ENCODE measurements at places on chromosomes 3 and 15.

GRCh38 chr15:94586099-94586498 is 354.7 kb downstream of the MCTP2 start:
- no peak overlapping the region for H3K27ac ChIP-seq
- H3K4me1 ChIP-seq: peaks cover 27% of the 10 kb centered on the region
- H3K27me3 ChIP-seq: peaks cover 80% of the 10 kb centered on the region
- H3K4me3 ChIP-seq: peak overlapping the region; percentile 53

GRCh38 chr15:62394079-62394478 is 229.0 kb upstream of the C2CD4B start:
- H3K27me3 ChIP-seq: peaks cover 31% of the 10 kb centered on the region
- peaks cover 13% of the 10 kb centered on the region for H3K4me1 ChIP-seq
- H3K36me3 ChIP-seq: peaks cover 2% of the 10 kb centered on the region
- H3K4me3 ChIP-seq: no peak overlapping the region

DNA sequence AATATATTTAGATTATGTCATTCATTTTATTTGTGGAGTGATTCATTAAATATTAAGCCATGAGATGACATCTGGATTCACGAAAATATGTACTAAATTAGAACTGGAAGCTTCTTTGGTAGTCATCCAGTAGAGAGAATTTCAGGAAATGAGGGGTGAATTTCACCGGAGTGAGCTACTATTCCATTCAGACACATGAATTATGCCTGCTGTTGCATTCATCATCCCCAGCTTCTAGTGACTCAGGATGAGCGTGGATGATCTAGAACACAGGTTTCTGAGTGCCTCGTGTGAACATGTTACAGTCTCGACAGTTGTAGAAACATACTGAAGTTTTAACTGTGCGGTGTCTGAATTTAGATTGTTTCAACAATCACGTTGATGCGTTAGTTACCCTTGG is 42.9 kb upstream of the GABRG3 start:
- no peaks in the 10 kb centered on the region for H3K36me3 ChIP-seq
- H3K4me1 ChIP-seq: no peaks in the 10 kb centered on the region
- H3K27me3 ChIP-seq: no peaks in the 10 kb centered on the region
- no peak overlapping the region for H3K27ac ChIP-seq

- H3K27ac ChIP-seq: no peak overlapping the region
- H3K4me1 ChIP-seq: peaks cover 20% of the 10 kb centered on the region
- no peak overlapping the region for H3K4me3 ChIP-seq
- H3K27me3 ChIP-seq: no peaks in the 10 kb centered on the region
- DNase-seq: no peak
- peaks cover 13% of the 10 kb centered on the region for H3K36me3 ChIP-seq
These were observed 32.2 kb downstream of the ARMC8 start for GRCh38 chr3:138219255-138219654.

DNA sequence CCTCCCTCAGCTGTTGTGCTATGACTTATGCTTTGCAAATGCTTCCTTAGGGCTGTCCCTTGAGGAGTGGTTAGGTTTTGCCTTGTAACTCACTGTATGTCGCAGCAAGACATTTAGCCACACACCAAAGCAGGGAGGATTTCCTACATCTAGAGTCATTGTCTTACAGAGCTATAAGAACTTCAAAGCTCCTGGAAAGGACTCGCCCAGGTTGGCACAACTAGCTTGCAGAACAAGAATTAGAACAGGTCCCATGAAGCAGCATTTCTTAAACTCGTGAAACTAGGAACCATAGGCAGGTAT is 19.4 kb upstream of the ACAP2 start:
- H3K27me3 ChIP-seq: peaks cover 5% of the 10 kb centered on the region
- H3K4me3 ChIP-seq: no peak overlapping the region
- H3K27ac ChIP-seq: no peak overlapping the region
- H3K36me3 ChIP-seq: no peaks in the 10 kb centered on the region

DNA sequence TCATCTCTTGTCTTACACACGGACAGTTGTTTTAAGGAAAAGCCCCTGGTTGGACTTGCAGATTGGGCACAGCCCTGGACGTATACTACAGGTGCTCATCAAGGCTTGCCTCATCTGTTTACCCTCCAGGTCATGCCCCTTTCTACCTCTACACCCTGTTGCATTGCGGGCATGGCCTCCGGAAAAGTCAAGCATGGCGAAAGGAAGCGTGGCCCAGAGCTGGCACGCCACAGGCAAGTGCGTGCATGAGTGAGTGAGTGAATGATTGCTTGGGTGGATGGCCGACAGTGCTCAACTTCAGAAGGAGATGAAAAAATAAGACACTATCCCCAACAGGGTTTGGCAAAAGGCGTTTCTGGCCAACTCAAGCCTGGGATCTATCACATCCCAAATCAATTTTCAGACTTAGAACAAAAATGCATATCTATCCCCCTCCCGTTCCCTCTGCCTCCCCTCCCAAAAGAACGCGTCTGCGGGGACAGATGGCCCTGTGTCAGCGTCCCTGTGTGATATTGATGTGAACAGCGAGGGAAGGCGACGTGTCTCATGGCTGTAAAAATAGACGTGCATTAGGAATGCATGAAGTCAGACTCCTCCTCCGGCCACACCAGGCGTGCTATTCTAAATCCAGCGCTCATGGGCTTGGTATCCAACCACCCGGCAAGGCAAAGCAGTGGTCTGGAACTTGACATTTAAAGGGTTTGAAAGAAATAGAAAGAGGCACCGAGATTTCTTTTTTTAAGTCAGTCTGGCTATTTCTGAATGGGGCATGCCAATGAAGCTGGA is 96.0 kb downstream of the RPLP1 start:
- H3K36me3 ChIP-seq: no peaks in the 10 kb centered on the region
- DNase-seq: no peak
- no peak overlapping the region for H3K4me3 ChIP-seq
- no peak overlapping the region for H3K27ac ChIP-seq
- no peaks in the 10 kb centered on the region for H3K4me1 ChIP-seq
- H3K27me3 ChIP-seq: peaks cover 20% of the 10 kb centered on the region

- no peak for DNase-seq
- H3K4me3 ChIP-seq: no peak overlapping the region
- H3K4me1 ChIP-seq: no peaks in the 10 kb centered on the region
- no peaks in the 10 kb centered on the region for H3K36me3 ChIP-seq
These were observed 238.4 kb upstream of the PEX5L start for GRCh38 chr3:180275176-180275575.

DNA sequence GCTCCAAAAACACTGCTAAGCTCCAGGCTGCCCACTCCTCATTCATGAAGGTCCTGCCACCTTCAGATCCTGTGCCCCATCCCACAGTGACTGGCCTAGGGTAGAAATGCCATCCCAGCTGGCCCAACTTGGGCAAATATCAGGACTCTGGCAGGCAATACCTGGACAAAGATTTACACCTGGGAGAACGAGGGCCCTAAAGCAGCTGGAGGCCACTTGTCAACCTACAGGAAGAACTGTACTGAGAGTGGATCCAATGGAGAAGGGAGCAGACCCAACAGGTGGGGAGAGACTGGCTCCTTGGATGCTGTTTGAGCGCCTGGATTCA is 57.1 kb upstream of the GATA2 start:
- H3K27ac ChIP-seq: no peak overlapping the region
- no peak overlapping the region for H3K4me3 ChIP-seq
- H3K4me1 ChIP-seq: peaks cover 3% of the 10 kb centered on the region
- H3K27me3 ChIP-seq: peaks cover 30% of the 10 kb centered on the region

DNA sequence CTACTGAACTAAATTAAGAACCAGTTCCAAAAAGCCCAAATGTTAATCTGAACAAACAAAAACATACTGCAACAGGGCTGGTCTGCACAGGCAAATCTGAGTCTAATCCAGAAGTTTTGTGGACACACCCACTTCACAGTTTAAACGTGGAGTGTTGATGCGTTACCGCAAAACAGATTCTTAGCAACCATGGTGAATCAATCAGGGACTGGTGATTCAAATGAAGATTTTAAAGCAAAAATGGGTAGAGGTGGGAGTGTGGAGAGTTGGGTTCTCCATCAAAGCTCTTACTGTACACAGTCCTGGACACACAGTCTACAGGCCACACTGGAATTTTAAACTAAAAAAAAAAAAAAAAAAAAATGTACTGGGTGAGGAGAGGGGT is 5.2 kb downstream of the ANXA2 start:
- H3K27ac ChIP-seq: peak overlapping the region; percentile 63
- peaks cover 68% of the 10 kb centered on the region for H3K4me1 ChIP-seq
- H3K27me3 ChIP-seq: no peaks in the 10 kb centered on the region
- H3K36me3 ChIP-seq: peaks cover 65% of the 10 kb centered on the region
- peak overlapping the region; percentile 22 for H3K4me3 ChIP-seq

DNA sequence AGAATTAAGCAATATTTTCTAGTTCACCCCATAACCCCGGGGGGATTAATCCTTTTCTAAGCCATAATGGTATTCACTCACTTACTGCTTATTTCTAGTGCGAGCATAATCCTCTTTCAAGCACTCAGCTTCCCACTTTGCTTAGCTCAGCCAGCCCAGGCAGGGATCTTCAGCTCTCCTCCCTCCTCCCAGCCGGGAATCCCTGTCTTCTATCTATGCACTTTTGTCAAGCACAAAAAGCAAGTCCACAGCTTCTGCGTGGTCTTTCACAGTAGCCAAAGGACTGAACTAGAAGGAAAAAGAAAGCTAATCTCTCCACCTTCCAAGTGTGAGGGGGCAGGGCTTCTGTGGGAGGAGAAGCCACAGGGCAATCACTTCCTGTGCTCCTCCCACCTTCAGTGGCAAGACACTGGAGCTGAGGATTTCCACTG is 62.8 kb downstream of the PEX5L start:
- H3K27ac ChIP-seq: no peak overlapping the region
- peaks cover 2% of the 10 kb centered on the region for H3K36me3 ChIP-seq
- DNase-seq: peak; percentile 15
- H3K27me3 ChIP-seq: peaks cover 10% of the 10 kb centered on the region
- H3K4me1 ChIP-seq: peaks cover 19% of the 10 kb centered on the region
- peak overlapping the region; percentile 65 for H3K4me3 ChIP-seq

DNA sequence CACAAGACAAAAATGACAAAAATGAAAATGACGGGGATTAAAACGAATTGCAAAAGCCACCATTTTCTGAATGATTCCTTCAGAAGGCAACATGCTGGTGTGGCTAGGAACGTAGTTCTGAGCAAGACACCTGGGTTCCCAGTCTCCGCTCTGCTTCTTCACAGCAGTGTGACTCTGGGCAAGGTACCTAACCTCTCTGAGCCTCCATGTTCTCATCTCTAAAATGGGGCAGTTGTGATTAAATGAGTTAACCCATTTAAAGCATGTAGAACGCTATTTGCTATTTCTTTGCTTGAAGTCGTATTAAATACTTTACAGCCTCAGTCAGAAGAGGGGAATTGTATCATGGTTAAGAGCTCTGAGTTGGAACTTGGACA is 23.6 kb downstream of the BHLHE40 start:
- H3K4me1 ChIP-seq: peaks cover 64% of the 10 kb centered on the region
- no peaks in the 10 kb centered on the region for H3K27me3 ChIP-seq

DNA sequence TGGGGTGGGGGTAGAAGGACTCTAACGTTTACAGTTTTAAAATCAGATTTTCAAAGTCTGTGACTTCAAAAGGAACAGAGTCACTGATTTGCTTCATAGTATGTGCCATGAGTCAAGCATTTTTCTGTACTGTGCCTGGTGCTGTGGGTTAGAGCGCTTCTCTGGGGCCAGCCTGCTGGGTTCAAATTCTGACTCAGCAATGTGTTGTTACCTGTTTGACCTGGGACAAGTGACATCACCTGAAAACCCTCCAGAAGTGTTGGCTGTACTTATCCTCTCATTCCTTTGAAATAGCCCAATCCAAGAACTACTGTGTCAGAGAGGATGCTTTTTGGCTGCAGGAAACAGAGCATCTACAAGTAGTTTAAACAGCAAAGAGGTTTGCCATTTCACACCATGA is 101.7 kb downstream of the LSM3 start:
- no peak for DNase-seq
- H3K27me3 ChIP-seq: no peaks in the 10 kb centered on the region
- H3K4me1 ChIP-seq: no peaks in the 10 kb centered on the region
- no peak overlapping the region for H3K4me3 ChIP-seq
- no peak overlapping the region for H3K27ac ChIP-seq

DNA sequence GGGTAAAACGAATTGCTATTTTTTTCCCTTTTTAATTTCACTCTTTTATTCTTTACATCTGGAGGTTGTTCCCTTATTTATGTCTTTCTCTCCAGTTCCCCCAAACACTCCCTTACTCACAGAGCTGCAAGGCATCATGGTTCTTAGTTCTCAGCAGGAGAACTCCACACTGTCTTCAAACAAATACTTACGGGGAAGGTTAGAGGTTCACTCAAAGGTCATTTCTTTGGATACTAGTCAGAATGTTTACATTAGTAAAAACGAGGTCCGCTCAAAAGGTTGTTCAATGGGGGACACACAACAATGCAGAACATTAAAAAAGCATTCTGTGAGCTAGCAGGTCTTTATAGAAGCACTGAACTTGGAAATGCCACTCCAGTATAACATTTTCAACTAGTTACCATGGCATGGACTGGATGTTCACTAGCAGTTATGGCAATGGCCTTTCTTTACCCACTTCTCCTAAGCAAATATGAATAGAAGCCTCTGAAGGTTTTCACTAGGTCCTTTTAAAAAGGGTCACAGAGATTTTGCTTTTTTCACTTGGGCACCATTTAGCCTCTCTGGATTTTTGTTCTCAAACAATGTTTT is 201.7 kb downstream of the MEIS2 start:
- H3K27me3 ChIP-seq: no peaks in the 10 kb centered on the region
- no peaks in the 10 kb centered on the region for H3K36me3 ChIP-seq
- H3K4me3 ChIP-seq: no peak overlapping the region
- DNase-seq: no peak
- no peaks in the 10 kb centered on the region for H3K4me1 ChIP-seq

DNA sequence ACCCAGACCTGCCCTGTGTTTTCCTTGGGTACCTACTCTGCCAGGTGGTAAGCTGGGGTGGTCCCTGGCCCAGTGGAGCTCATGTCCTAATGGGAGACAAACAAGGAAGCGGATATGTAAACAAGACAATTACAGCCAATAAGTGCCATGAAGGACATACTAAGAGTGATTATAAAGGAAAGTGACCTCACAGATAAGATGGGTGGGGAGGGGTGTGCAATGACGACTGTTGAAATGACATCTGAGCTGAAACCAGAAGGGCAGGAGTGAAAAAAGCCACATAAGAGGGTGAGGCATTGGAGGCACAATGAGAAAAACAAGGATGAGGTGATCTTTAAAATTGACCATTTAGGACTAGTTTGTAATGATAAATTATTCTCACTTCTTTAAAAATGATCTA is 336.2 kb upstream of the IL12A start:
- no peaks in the 10 kb centered on the region for H3K36me3 ChIP-seq
- no peak overlapping the region for H3K27ac ChIP-seq
- H3K4me3 ChIP-seq: no peak overlapping the region
- H3K4me1 ChIP-seq: no peaks in the 10 kb centered on the region
- no peaks in the 10 kb centered on the region for H3K27me3 ChIP-seq

- no peak overlapping the region for H3K27ac ChIP-seq
- H3K4me3 ChIP-seq: no peak overlapping the region
- H3K36me3 ChIP-seq: no peaks in the 10 kb centered on the region
- no peak for DNase-seq
- no peaks in the 10 kb centered on the region for H3K27me3 ChIP-seq
- H3K4me1 ChIP-seq: peaks cover 2% of the 10 kb centered on the region
These were observed 272.8 kb upstream of the ARRDC4 start for GRCh38 chr15:97687654-97688053.

- H3K27ac ChIP-seq: no peak overlapping the region
- H3K4me1 ChIP-seq: no peaks in the 10 kb centered on the region
- H3K4me3 ChIP-seq: no peak overlapping the region
- H3K27me3 ChIP-seq: no peaks in the 10 kb centered on the region
These were observed 67.3 kb downstream of the UBE2E2 start for GRCh38 chr3:23270423-23270822.
